Effector memory CD4-positive, alpha-beta T cell (primary cell): ENCODE measurements at places on chromosomes 6 and 20.

DNA sequence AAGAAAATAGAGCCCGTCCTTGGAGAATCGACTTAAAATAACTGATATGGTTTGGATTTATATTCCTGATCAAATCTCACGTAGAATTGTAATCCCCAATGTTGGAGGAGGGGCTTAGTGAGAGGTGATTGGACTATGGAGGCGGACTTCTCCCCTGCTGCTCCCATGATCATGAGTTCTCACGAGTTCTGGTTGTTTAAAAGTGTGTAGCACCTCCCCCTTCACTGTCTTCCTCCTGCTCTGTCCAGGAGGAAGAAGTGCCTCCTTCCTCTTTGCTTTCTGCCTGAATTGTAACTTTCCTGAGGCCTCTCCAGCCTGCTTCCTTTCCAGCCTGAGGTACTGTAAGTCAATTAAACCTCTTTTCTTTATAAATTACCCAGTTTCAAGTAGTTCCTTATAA, 529.2 kb downstream of the HAO1 start:
- H3K27me3 ChIP-seq = no peaks in the 10 kb centered on the region
- H3K27ac ChIP-seq = no peak overlapping the region
- H3K36me3 ChIP-seq = no peaks in the 10 kb centered on the region
- no peak for DNase-seq
- no peak overlapping the region for H3K4me3 ChIP-seq
- H3K4me1 ChIP-seq = no peaks in the 10 kb centered on the region

- no peaks in the 10 kb centered on the region for H3K36me3 ChIP-seq
- DNase-seq = no peak
- no peak overlapping the region for H3K4me3 ChIP-seq
- H3K27me3 ChIP-seq = peaks cover 17% of the 10 kb centered on the region
- peaks cover 6% of the 10 kb centered on the region for H3K4me1 ChIP-seq
These were observed 143.6 kb upstream of the ZNF184 start for GRCh38 chr6:27616328-27617045.

- H3K4me3 ChIP-seq = no peak overlapping the region
- DNase-seq = no peak
- no peaks in the 10 kb centered on the region for H3K36me3 ChIP-seq
- no peak overlapping the region for H3K27ac ChIP-seq
These were observed 144.9 kb downstream of the DNAH8 start for GRCh38 chr6:38860041-38860440.

- no peak for DNase-seq
- no peak overlapping the region for H3K4me3 ChIP-seq
- H3K27ac ChIP-seq = no peak overlapping the region
- H3K27me3 ChIP-seq = no peaks in the 10 kb centered on the region
- peaks cover 6% of the 10 kb centered on the region for H3K36me3 ChIP-seq
- H3K4me1 ChIP-seq = peaks cover 5% of the 10 kb centered on the region
These were observed 93.0 kb downstream of the BACH2 start for GRCh38 chr6:90203672-90204071.

DNA sequence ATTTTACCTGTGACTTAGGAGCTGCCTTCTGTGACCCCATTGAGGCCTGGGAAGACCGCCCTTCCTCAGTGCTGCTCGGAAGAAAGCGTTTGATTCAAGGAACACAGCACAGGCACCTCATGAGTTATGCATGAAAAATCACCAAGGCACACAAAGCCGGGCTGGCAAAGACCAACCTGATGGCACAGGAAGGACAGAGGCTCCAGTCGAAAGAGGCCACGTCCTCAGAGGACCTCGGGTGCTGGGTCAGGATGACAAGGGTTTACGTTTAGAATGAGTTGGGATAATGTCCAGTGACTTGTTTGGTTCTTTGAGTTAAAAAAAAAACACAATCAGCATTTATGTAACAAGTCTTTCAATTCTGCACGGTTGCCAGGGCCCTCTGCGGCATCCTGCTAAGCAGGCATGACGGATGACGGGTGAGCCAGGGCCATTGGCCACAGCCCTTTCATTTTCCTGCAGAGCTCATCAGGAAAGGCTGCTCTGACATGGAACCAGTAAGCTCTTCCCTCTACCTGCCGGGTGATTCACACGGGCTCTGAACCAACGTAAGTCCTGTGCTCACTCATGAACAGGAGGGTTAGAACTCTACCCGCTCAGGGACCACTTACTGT, 112.8 kb downstream of the DACT2 start:
- no peaks in the 10 kb centered on the region for H3K4me1 ChIP-seq
- H3K36me3 ChIP-seq = no peaks in the 10 kb centered on the region
- no peaks in the 10 kb centered on the region for H3K27me3 ChIP-seq
- no peak for DNase-seq
- H3K4me3 ChIP-seq = no peak overlapping the region
- H3K27ac ChIP-seq = no peak overlapping the region

- no peak overlapping the region for H3K27ac ChIP-seq
- peaks cover 7% of the 10 kb centered on the region for H3K4me1 ChIP-seq
- H3K27me3 ChIP-seq = no peaks in the 10 kb centered on the region
- no peak for DNase-seq
- peaks cover 11% of the 10 kb centered on the region for H3K36me3 ChIP-seq
- H3K4me3 ChIP-seq = no peak overlapping the region
These were observed 2.5 kb downstream of the MCM9 start for GRCh38 chr6:118932421-118932820.

DNA sequence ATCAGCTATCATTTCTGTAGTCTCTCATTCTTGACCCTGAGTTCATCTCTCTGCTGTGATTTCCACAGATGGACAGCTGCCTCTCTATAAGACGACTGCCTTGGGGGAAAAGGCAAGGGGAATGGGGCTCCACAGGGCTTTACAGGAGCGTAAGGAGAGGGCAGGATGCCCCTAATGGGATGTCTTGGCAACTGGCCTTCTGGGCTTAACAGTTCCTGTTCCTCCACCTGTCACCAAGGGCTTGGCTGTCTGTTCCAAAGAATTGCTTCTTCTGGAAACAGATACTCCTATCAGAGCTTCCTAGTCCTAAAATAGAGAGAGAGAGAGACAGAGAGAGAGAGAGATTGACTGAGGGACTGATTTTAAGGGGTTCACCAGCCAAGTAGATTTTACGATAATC, 181.9 kb downstream of the TMEM200A start:
- DNase-seq = no peak
- H3K36me3 ChIP-seq = no peaks in the 10 kb centered on the region
- H3K27me3 ChIP-seq = no peaks in the 10 kb centered on the region
- H3K27ac ChIP-seq = no peak overlapping the region
- H3K4me3 ChIP-seq = no peak overlapping the region

- no peaks in the 10 kb centered on the region for H3K36me3 ChIP-seq
- DNase-seq = no peak
- no peaks in the 10 kb centered on the region for H3K27me3 ChIP-seq
These were observed 26.4 kb upstream of the FAM83C start for GRCh38 chr20:35318502-35319157.

- DNase-seq = no peak
- no peaks in the 10 kb centered on the region for H3K27me3 ChIP-seq
- no peak overlapping the region for H3K4me3 ChIP-seq
- H3K36me3 ChIP-seq = peaks cover 46% of the 10 kb centered on the region
- H3K27ac ChIP-seq = no peak overlapping the region
These were observed 92.9 kb downstream of the ZMYND8 start for GRCh38 chr20:47263465-47264084.

- DNase-seq = no peak
- H3K36me3 ChIP-seq = no peaks in the 10 kb centered on the region
- no peak overlapping the region for H3K27ac ChIP-seq
- H3K4me3 ChIP-seq = no peak overlapping the region
- no peaks in the 10 kb centered on the region for H3K4me1 ChIP-seq
These were observed 71.3 kb upstream of the TOX2 start for GRCh38 chr20:43843096-43843964.

GRCh38 chr6:167020206-167020605, 21.0 kb downstream of the CEP43 start:
- peaks cover 9% of the 10 kb centered on the region for H3K36me3 ChIP-seq
- H3K4me1 ChIP-seq = no peaks in the 10 kb centered on the region
- H3K27me3 ChIP-seq = no peaks in the 10 kb centered on the region
- no peak overlapping the region for H3K27ac ChIP-seq

DNA sequence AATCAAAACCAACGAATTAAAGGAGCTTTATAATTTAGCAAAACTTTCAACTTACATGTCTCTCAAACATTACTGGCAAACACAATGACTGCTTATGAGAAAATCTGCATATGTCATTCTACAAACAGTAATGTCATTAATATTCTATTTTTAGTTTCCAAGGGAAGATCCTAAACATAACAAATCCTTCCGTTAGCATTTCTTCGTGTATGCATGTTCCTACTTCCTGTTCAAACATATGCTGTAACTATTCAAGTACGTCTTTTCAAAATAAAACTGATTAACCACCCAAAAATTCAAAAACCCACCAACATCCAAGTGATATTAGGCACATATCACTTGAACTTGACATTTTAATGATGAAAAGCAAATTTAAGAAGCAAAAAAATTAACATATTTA, 131.3 kb downstream of the HACE1 start:
- no peak for DNase-seq
- no peak overlapping the region for H3K27ac ChIP-seq
- no peaks in the 10 kb centered on the region for H3K4me1 ChIP-seq
- no peaks in the 10 kb centered on the region for H3K27me3 ChIP-seq

GRCh38 chr6:110549277-110549676, 72.9 kb upstream of the SLC22A16 start:
- DNase-seq = no peak
- no peaks in the 10 kb centered on the region for H3K27me3 ChIP-seq
- H3K36me3 ChIP-seq = no peaks in the 10 kb centered on the region
- no peak overlapping the region for H3K27ac ChIP-seq

- H3K4me1 ChIP-seq = no peaks in the 10 kb centered on the region
- H3K36me3 ChIP-seq = no peaks in the 10 kb centered on the region
- H3K4me3 ChIP-seq = no peak overlapping the region
- H3K27ac ChIP-seq = no peak overlapping the region
- no peak for DNase-seq
- H3K27me3 ChIP-seq = no peaks in the 10 kb centered on the region
These were observed 630.6 kb downstream of the QKI start for GRCh38 chr6:164045082-164045481.

DNA sequence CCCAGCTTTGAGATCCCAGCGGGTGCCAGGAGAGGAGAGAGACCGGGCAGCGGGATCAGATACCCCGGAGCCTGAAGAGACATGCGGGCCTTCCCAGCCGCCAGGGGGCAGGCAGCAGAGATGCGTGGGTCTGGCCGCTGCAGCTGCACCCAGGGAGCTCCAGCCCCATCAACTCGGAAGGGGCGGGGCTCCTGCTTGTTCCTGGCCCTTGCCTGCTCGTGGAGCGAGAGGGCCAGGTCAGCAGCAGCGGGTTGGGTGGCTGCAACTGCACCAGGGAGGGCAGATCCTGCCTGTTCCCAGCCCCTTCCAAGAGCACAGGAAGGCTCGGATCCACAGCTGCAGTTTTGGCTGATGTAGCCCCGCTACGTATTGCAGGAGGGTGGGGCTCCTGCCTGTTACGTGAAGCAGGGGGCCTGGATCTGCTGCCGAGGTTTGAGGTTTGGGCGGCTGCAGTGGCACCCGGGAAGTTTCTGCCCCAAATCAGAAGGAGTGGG, 532.8 kb downstream of the RFPL4B start:
- no peaks in the 10 kb centered on the region for H3K27me3 ChIP-seq
- no peak overlapping the region for H3K27ac ChIP-seq

DNA sequence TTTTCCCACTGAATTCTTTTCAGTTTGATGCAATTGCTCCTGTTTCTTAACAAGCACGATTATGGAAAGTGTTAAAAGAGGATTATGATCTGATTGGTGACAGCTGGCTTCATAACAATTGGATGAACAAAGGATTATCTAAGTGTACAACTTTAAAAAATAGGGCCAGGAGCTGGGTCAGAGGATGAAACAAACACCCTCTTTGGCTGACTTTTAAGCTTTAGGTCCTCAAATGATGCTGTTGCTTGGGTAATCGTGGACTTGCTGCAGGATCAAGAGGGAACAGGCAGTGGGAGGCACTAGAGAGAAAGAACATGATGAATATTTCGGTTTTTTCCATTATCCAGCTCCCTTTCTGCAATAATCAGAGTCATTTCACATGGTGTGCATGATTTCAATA, 35.5 kb upstream of the TMX4 start:
- no peaks in the 10 kb centered on the region for H3K27me3 ChIP-seq
- H3K4me1 ChIP-seq = no peaks in the 10 kb centered on the region
- no peak for DNase-seq
- H3K36me3 ChIP-seq = no peaks in the 10 kb centered on the region
- no peak overlapping the region for H3K4me3 ChIP-seq

DNA sequence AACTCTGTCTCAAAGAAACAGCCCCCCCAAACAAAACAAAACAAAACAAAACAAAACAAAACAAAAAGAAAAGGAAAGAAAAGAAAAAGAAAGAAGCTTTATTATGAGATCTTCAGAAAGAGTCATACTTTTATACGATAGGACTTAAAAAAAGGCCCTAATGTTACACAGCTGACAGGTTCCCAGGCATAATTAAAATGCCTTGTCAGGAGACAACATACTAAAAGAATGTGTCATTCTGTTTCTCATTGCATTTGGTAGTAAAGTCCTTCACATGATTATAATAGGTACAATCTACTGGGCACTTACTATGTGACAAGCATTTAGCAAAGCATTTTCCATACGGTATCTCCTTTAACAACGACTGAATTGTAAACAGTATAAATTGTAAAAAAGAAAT, 36.4 kb upstream of the RPN2 start:
- no peaks in the 10 kb centered on the region for H3K36me3 ChIP-seq
- no peak overlapping the region for H3K4me3 ChIP-seq
- DNase-seq = no peak
- no peaks in the 10 kb centered on the region for H3K27me3 ChIP-seq
- no peak overlapping the region for H3K27ac ChIP-seq

DNA sequence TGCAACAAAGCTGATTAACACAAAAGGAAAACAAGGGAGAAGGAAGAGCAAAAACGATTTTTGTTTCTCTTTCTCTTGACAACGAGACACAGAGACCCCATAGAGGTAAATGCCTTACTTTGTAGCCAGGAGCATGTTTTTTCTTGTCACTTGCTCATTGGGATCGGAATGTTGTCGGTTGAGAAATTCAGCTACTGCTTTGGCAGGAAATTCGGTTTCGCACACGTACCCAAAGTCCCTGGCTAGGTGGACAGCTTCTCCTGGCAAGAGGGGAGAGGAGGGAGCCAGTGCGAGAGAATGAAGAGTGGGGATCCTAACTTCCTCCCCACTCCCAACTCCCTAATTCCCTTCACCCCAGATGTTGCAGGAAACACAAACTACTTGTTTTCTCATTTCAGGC, 14.5 kb downstream of the TFAP2A start:
- no peak for DNase-seq
- no peaks in the 10 kb centered on the region for H3K36me3 ChIP-seq
- H3K27ac ChIP-seq = no peak overlapping the region
- H3K4me1 ChIP-seq = peaks cover 16% of the 10 kb centered on the region
- no peak overlapping the region for H3K4me3 ChIP-seq
